ENCODE measurements at places on chromosomes 6 and 20.

GRCh38 chr6:63306420-63306819 is 13.4 kb downstream of the LGSN start:
- no peak for DNase-seq

DNA sequence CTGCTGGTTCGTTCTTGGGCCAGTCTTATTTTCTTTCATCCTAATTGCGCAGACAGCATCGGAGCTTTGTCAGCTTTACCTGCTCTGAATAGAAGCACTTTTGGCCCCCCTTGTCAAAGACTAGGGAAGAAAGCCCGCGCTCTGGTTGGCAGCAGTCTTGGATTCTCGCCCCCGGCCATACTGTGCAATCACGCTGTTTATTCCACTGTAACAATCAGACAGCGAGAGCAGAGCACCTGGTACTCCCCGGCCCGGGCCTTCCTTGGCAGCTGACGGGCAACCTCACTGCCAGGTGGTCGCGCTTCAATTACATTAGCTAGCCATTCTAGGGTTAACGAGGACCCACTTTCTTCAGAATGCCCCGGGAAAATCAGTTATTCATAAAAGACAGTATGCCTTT is 72.6 kb downstream of the INSM1 start:
- DNase-seq = no peak

DNA sequence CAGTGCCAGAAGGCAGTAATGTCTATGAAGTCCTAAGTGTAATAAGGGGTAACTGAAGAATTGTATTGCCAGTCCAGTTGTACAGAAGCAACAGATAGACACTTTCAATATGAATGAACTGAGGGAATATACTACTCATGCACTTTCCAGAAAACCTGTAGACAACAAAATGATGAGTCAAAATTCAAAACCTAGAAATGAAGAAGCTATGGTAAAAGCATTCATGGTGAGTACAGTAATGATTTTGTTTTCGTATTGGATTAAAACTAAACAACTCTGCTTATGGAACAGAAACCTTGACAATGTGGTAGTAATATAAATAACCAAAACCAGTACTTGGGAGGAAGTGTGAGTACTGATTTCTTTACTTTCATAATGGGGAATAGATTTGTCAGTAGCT is 35.0 kb downstream of the ARMC2 start:
- no peak for DNase-seq

DNA sequence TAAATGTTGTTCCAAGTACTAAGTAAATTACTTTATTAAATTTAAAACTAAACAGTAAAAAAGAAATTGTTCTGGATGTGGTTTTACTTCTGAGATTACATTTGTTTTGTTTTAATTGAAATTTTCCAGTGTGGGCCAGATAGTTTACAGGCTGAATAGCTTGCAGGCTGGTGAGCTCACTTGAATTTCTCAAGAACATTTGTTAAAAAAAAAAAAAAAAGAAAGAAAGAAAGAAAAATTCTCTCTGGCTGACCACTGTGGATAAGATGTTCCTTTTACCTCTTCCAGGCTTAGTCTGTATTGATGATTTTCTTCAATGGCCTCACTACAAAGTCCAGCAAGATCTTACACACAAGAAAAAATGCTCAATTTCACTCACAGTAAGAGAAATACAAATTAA is 85.4 kb downstream of the PLCG1 start:
- DNase-seq = no peak

GRCh38 chr6:31717499-31718222 is 2.5 kb downstream of the LY6G6D start:
- no peak for DNase-seq

GRCh38 chr6:112337209-112337638 is 9.9 kb upstream of the RFPL4B start:
- DNase-seq = peak; percentile 27

DNA sequence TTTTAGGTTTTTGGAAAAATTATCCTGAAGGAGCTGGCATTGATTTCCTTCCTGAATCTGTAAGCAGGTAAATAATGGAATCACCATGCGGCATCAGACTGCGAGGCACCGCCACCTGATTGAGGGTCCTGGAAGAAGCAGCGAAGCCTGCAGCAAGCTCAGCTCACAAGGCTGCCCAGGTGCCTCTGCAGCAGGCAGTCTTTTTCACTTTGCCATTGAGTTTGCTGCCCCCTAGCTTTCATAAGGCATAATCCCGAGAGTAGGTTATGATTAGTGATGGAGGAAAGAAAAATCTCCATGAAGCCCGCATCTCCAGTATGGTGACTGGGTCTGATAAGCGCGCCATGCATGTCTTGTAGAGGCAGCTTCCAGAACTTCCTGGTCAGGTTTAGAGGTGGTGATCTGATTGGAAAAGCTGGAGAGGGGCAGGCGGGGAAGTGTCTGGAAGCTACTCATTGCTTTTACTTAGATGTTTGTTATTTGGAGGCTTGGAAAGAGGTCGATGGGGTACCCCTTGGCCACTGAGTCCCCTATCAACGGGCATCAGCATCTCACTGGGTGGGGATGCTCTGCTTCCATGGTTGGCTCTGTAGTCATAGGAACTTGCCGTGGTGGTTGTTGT is 26.7 kb downstream of the IYD start:
- no peak for DNase-seq

DNA sequence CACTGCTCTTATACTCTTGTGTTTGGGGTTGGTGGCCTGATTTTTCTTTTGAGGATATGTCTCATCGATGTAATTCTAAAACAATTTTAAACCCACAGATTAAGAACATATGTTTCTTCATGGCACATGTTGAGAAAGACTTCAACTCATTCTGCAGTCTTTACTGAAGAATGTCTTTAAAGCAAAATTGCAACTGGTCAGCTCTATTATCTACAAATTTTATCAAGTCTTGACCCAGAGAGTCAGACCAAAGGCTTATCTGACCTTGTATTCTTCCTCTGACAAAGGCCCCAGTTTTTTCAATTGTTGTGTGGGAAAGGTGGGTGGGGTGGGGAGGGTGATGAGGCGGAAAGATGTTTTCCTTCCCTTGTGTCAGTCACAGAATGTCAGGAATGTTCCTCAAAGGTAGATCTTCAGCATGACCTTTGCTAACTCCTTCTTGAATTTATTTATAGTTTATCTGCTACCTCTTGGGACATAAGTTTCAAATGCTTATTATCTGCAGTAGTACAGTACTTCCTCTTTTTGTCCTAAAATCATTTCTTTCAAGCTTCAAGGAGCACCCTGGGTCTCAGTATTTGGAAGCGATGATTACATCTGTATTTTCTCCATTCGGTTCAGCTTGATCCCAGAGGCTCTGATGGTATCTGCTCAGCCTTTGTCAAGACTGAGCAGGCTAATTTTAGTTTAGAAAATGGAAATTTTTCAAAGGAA is 63.2 kb upstream of the TIAM2 start:
- no peak for DNase-seq

DNA sequence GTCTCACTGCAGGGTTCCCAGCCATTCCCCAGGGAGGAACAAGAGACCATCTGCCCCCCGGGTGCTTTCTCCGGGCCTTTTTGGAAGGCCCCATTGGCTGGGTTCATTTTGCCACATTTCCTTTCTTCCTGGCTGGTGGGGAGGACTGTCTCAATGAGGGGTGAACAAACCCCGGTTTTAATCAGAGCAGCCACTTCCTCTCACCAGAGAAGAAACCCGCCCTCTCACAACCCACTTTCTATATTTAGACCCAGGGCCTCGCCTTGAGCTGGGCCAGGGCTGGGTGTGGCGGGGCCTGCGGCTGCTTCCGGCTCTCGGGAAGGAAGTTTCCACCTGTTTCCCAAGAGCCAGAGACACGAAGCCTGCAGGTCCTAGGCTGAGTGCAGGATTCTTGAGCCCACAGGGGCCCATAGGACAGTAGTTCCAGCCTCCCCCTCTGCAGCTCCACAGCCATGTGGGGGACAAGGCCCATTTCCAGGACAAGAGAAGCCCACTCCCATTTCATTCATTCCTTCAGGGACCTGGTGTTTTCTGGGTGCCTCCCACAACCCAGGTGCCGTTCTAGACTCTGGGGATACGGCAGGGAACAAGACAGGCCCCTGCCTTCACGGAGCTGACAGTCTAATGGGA is 41.8 kb downstream of the RBM38 start:
- DNase-seq = peak; percentile 62

DNA sequence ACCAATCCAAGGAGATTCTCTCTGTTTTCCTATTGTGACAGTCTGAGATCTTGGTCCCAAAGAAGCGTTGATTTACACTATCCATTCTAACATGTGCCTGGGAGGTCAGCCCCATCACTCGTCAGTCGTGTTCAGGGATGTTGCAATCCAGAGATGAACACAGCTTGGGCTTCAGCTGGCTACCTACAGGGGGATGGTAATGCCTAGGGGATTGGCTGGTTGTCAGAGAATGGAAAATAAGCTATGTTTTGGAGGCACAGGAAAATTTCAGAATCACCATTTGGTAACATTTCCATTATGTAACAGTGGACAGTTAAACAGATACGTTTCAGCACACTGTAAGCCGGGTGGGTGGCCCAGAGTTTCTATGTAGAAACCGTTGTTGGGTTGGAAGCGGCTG is 147.1 kb upstream of the RALGAPA2 start:
- no peak for DNase-seq

- DNase-seq = no peak
These were observed 50.1 kb upstream of the SLC32A1 start for GRCh38 chr20:38674092-38674764.

DNA sequence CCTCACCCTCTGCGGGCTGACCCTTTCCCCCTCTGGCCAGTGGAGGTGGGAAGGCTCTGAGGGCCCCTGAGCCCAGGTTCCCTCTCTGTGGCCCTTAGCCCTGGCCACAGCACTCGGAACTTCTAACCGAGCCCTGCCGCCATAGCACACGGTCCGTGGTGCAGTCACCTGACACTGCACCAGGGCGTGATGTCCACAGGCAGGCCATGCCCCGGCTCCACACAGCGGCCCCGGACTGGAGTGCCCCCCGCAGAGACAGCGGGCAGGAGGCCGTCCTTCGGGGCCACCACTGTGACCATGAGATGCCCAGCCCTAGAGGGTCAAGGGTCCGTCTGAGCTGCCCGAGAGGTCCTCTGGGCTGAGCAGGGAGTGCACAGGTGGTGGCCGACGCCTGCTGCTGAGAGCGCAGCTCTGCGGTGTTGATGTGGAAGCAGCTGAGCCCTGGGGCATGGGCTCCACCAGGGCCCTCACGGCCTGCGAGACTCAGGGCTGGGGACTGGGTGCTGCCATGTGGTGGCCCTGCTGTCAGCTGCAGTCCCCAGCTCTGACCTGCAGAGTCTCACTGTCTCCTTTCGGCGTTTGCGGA is 11.2 kb upstream of the BHLHE23 start:
- DNase-seq = peak; percentile 10

GRCh38 chr6:70413992-70414494 is 735 bp downstream of the FAM135A start:
- DNase-seq = no peak

- peak; percentile 34 for DNase-seq
These were observed 42.9 kb downstream of the BCAS4 start for GRCh38 chr20:50837532-50838321.

DNA sequence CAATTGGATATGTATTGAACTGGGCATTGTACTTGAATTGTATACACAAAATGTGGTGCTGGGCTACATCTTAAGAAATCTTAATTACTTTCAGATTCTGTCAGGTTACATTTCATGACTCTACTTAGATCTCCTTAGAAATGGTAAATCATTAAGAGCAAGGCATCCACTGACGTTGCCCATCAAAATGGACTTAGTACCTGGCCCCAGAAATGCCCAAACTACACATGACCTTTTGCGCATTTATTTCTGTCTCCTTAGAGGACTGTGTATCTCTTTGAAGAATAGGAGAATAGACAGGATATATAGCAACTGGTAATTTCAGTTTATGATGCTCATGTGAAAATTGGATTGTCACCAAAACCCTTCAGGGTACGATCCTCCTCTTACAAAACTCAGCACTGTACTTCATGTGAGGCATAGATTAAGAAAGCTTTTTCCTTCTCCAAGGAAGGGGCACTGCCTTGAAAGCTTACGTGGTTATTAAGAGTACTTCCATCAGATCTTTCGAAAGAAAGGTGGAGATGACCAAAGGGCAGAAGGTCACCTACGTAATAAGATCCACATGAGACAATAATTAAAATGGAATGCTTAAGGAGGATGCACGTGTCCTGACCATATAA is 61.4 kb upstream of the BMP2 start:
- no peak for DNase-seq

DNA sequence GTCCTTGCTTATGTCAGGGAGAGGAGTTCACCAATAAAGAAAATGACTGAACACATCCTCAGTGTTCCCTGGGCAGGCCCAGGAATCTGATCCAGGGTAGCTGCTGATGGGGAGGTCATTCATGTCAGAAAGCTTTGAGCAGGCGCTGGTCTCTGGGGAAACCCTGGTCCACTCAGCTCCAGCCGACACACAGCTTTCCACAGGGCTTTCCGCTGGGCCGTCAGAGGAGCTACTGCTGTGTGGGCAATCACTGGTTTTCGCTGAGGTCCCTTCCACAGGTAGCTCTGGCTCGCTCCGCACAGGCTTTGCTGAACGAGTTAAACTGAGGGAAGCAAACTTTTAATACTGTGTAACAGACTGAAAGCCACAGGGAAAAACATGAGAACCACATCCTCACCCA is 17.5 kb upstream of the ANKRD60 start:
- no peak for DNase-seq

GRCh38 chr6:30615958-30616810 is 859 bp downstream of the PPP1R10 start:
- no peak for DNase-seq

DNA sequence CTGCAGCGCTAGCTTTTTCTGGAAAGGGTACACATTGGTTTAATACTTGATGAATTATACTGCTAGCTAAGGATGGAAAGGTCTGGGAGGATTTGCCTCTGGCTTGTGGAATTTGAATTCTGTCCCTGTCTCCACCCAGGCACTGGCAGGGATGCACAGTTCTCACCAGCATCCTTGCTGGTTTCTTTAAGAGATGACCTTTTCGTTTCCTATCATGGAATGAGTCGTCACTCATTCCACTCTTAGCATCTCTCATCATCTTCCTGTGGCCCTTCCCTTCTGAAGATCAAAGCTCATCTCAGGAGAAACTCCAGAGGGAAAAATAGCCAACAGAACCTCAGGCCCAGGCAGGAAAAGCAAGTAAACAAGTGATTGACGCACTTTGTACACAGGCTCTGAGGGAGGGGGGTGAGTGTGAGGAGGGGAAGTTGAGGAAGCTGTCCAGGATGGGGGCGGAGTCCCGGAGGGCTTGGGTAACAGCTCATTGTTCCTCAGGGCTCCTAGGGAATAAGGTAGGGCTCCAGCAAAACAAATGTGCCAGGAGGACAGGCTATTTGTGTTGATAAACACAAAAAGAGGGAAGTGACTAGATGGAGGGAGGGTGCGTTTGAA is 25.7 kb upstream of the SAYSD1 start:
- no peak for DNase-seq

DNA sequence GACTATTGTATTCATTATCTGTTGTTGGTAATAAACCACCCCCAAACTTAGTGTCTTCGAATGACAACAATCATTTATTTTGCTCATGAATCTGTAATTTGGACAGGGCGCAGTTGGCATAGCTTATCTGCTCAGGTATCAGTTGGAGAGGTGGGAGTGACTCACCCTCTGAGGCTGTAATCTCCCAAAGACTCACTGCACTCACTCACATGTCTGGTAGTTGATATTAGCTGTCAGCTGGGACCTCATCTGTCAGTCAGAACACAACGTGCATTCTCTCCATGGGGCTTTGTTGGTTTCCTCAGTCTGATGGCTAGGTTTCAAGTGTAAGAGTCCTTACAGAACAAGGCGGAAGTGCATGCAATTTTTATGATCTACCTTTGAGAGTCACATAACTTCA is 219.0 kb upstream of the PRND start:
- DNase-seq = no peak
